M059J (cell line): ENCODE measurements at places on chromosomes 3 and 15. TPM values are rescaled to one million over a fixed set of nuclear protein-coding genes. Genes with fewer than 3 reads are reported as not detected.

Gene SLC2A2
- total RNA-seq = 0.12 and 0.32 TPM in 2 replicates

Gene GPX1
- 169 and 207 TPM in 2 replicates for total RNA-seq

Gene FAM81A
- 1.1 and 3.3 TPM in 2 replicates for total RNA-seq

Gene CLRN1
- total RNA-seq = not detected in 2 replicates

Gene PROK2
- total RNA-seq = not detected in 2 replicates

Gene KATNBL1
- total RNA-seq = 27.3 and 45.2 TPM in 2 replicates

Gene SCN11A
- not detected in 2 replicates for total RNA-seq

Gene MYEF2
- 13.6 and 17.5 TPM in 2 replicates for total RNA-seq

Gene DAZL
- not detected in 2 replicates for total RNA-seq

Gene GPR176
- 75.9 and 107 TPM in 2 replicates for total RNA-seq

Gene PARP15
- total RNA-seq = 0.20 TPM in 1 of 2 replicates, not detected in the other

Gene ITIH3
- not detected in 2 replicates for total RNA-seq

Gene POLQ
- 11.7 and 16.9 TPM in 2 replicates for total RNA-seq

Gene LMAN1L
- total RNA-seq = not detected in 2 replicates

GRCh38 chr15:43544266-43544665 is 26.9 kb downstream of the MAP1A start:
- DNase-seq = no peak

- DNase-seq = peak; percentile 78
Measured at GRCh38 chr3:23159929-23160328, 43.2 kb upstream of the UBE2E2 start.

GRCh38 chr3:67550541-67550940 is 103.9 kb downstream of the SUCLG2 start:
- DNase-seq = no peak

GRCh38 chr15:94036156-94036555 is 195.2 kb upstream of the MCTP2 start:
- peak; percentile 59 for DNase-seq

DNA sequence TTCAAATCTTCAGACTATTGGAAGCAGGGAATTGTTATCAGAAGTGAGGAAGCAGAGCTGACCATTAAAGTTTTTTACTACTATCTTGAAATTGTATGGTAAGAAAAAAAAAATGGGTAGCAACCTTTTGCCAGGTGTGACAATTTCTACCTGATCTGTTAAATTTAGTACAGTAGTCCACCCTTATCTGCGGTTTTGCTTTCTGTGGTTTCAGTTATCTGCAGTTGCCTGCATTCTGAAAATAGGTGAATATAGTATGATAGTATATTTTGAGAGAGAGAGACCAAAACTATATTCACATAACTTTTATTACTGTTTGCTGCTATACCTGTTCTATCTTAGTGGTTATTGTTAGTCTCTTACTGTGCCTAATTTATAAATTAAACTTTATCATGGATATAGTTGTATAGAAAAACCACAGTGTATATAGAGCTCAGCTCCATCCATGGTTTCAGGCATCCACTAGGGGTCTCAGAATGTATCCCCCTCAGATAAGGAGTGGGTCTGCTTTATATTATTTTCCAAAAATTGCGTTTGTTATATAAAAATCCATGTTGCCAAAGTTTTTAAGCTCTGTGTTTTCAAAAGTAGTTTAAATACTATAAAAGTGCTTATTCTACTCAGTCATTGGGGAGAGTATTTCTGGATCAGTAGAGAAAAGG is 69.9 kb downstream of the PTPRG start:
- no peak for DNase-seq

- DNase-seq = peak; percentile 35
Measured at GRCh38 chr3:134029734-134030378, at the start of gene SLCO2A1. TSS of gene SLCO2A1 (minus strand) at chr3:134029925. CDS start at chr3:134029802, 123 bp downstream.

DNA sequence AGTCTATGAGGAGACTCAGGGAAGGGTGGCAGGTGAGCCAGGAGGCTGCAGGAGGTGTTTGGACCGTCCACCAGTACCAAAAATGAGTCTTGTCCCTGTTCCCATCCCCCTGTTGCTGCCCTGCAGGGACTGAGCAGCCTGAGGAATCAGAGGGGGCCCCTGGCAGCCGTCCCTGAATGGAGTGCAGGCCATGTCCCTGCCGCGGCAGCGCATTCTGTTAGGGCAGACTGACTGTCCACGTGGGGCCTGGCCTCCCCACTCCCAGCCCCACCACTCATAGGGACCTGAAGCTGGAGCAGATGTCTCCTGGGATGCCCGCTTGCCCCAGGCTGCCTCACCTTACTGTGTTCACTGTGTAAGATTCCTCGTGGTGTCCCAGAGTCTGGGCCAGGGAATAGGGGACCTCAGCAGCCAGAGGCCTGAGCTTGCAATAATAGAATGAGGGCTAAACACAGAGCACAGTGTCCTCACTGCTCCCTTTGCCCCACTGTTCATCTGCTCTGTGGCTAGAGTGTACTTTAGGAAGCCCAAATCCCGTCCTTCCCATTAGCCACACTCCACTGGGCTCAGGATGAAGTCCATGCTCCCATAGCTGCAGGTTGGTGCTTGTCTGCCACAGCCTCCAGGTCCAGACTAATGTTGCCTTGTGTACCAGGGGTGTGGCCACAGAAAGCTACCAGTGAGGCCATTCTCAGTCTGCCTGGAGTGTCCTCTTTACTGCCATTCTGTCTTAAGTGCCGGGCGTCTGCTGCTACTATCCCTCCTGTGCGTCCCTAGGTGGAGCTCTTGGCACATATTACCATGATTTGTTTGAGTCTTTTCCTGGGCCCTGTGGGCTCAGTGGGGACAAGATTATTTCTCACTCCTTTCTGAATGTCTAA is 63.2 kb downstream of the HCN4 start:
- DNase-seq = peak; percentile 67

DNA sequence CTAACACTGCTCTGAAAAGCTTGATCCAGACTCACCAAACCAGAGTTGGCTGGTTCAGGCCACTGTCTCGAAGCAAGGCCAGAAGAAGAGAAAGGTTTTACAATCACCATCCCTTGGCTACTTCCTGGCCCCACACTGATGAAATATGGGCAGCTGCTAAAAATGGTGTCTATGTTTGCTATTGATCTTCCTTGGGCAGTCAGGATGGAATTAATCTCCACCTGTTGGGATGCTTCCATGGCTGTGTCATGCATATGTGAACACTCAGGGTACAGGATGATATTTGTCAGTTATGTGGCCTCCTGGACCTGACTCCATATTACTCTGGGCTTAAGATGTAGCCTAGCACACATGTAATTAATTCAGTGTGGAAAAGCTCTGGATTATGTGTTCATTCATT is 61.9 kb downstream of the FRMD4B start:
- no peak for DNase-seq

DNA sequence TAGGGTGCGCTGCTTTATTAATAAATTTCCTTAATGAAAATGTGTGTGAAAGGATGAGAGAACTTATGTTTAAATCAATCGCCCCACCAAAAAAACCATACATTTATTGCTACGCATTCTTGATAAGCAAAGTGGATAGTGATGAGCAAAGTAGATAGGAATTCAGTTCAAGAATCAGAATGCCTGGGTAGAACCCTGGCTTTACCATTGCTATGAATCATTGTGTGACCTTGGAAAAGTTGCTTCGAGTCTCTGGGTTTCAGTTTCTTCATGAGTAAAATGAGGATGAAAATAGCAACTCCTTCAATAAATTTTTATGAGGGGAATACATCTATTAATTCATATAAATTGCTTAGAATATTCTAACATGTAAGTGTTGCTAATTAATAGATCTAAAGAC is 2.6 kb upstream of the ALCAM start:
- DNase-seq = peak; percentile 82

GRCh38 chr3:190345027-190345821 is 23.0 kb upstream of the CLDN1 start:
- peak; percentile 96 for DNase-seq

DNA sequence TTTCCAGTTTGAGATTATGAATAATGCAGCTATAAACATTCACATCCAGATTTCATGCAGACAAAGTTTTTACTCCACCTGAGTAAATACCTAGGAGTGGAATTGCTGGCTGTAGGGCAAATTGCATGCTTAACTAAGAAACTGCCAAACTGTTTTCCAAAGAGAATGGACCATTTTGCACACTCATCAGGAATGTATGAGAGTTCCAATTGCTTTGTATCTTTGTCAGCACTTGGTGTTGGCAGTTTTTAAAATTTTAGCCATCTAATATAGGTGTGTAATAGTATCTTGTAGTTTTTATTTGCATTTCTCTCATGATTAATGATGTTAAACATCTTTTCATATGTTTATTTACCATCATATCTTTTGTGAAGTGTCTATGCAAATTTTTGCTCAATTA is 40.6 kb upstream of the TRIM59 start:
- no peak for DNase-seq

DNA sequence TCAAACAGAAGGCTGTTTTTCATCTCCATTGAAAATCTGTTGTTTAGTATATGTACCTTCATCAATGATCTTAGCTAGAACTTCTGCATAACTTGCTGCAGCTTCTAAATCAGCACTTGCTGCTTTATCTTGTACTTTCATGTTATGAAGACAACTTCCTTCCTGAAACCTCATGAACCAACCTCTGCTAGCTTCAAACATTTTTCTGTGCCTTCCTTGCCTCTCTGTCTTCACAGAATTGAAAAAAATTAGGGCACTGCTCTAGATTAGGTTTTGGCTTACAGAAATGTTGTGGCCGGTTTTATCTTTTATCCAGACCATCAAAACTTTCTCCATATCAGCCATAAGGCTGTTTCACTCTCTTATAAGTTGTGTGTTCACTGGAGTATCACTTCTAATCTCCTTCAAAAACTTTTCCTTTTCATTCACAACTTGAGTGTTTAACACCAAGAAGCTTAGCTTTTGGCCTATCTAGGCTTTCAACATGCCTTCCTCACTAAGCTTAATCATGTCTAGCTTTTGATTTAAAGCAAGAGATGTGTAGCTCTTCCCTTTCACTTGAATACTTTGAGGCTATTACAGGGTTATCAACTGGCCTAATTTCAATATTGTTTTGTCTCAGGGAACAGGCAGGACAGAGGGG is 78.6 kb downstream of the IGSF11 start:
- no peak for DNase-seq

DNA sequence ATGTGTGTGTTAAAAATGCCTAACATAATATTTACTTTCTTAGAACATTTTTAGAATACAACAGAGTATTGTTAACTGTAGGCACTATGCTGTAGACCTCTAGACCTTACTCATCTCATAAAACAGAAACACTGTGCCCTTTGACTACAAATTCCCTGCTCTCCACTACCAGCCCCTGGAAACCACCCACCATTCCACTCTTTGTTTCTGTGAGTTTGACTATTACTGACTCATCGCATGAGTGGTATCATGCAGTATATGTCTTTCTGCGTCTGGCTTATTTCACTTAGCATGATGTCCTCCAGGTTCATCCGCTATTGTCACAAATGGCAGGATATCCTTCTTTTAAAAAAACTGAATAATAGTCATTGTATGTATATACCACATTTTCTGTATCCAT is 216.7 kb upstream of the CFAP20DC start:
- DNase-seq = peak; percentile 83

- DNase-seq = no peak
Measured at GRCh38 chr3:99013777-99014315, 112.4 kb upstream of the DCBLD2 start.

DNA sequence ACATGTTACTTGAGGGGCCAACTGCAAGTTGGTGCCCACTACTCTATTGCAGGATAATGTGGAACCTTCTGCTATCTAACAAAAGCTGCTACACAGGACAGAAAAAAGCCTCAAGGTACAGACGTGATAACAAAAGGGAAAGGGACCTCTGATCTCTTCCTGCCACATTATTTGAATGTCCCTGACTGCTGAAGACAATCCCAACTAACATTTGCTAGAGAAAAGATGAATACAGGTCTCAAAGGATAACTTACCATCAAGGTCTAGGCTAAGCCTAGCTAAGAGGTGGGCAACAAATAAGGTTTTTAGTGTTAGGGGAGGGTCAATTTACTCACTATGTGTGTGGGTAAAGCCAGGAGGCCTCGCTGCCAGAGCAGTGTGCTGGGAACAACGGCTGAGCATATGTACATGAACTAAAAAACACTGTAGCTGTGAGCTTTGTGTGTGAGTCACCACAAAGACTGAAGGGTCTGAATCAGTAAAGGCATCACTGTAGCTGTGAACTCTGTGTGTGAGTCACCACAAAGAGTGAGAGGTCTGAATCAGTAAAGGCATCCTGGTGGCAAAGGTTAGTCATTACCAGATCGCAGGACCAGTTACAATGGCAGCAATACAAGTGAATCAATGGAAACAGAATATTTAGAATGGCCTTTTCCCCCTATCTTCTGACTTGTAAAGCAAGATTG is 111.7 kb downstream of the LMLN start:
- peak; percentile 96 for DNase-seq

DNA sequence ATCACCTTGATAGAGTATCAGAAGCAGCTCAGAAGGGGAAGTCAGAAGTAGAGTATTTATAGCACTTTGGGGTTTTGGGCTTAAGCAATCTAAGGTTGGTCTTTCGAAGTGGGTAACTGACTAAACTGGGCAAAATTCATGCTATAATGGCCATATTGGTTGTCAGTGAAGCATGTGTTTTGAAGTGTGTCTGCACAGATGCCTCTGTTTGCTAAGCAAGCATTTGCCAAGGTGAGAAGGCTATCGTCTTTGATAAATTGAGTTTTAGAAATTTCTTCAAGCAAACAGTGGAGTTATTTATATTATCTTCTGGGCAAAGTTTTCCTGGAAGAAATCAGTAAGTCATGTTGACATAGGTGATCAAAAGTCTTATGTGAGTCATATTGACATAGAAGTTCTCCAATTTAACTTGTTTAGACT is 412.8 kb upstream of the TGFBR2 start:
- DNase-seq = no peak

DNA sequence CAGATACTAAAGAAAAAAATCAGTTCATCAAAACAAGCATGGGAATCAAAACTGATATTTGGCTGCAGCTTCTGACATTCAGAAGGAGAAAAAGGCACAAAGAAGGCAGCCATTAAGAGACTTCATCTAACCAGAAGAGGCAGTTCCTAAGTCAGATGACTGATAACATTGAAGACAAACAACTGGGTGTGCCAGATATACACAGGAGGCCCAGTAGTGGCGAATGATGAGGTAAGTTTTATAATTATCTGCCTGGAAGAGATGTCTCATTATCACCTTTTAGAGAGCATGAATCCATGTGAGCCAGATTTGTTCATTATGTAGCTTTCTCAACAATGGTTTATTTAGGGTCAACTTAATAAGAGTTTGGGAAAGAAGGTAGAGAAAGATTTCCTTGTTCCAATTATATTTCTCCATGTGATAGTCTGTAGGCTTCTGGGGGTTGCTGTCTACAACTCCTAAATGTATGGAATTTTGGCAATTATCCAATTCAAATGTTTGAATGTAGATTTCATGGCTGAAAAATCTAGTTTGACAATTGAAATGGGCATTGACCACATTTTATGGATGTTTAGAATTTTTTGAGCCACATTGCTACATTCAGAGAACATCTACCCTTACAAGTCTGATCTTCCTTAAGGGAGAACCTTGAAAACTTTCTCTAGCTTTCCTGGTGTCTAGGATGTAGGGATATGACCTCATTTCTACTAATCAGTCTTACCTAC is 50.4 kb upstream of the RASGRF1 start:
- no peak for DNase-seq
